ENCODE measurements at places on chromosomes 12 and 14. TPM values are rescaled to one million over a fixed set of nuclear protein-coding genes. Genes with fewer than 3 reads are reported as not detected.
A peak's percentile ranks its signal among the peaks of the same experiment; 100 is the strongest.

The GYS2 gene
- not detected for total RNA-seq

- DNase-seq: no peak
These were observed 25.6 kb downstream of the SETD1B start for GRCh38 chr12:121829250-121829918.

The TMEM229B gene
- total RNA-seq: 2.2 TPM

DNA sequence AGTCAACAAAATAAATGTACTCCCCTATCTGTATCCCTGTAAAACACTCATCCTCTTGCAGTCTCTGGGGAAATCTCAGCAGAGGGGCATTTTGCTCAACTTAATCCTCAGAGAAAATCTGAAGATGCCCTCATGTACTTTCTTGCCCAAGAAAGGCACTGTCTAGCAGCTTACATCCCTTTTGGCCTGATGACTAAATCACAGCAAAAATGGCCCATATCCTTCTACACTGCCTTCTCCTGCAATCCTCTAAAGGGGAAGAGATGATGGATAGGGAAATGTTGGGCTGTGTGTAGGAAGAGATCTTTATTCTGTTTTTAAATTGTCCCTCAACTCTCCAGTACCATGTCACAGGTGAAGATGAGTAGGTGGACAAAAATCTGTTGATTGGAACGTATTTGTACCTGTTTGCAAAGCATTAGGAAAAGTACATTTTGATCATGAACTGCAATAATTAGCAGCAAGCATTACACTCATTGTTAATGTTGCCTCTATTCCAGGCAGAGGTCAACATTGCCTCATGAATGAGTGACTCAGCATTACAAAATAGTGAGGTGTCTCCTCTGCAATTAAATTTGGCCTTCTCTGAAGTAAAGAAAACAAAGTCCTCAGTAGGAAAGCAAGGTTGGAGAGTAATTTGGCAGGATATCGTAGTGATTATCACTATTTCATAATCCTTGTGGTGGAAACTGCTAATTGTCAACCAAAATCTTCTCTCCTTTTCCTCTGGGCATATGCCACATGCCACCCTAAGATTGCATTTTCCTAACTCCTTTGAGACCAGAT is 172.4 kb upstream of the CAND1 start:
- peak; percentile 65 for DNase-seq

DNA sequence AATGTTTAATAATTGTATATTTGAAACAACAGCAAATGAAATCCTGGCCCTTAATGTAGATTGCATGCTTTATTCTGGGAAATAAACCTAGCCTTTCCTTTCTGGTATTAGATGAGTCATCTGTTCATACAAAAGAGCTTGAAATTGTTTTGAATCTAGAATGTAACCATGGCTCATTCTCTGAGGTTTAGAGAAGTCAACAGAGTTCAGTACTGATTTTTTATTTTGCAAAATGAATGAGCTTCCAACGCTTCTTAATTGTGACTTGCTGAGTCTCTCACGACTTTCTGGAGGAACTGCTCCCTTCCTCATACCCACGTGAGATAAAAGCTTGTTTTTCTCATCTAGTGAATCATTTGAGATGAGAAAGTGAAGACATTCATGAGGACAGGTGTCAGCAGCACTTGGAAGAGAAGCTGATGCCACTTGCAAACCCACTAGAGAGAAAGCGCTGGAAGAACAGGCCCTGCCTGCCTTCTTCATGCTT is 509.6 kb downstream of the VRK1 start:
- DNase-seq: no peak
